ENCODE measurements at places on chromosomes 4 and X. TPM values are rescaled to one million over a fixed set of nuclear protein-coding genes. Genes with fewer than 3 reads are reported as not detected.

The NPY2R gene
- 0.09 TPM for polyA plus RNA-seq

DNA sequence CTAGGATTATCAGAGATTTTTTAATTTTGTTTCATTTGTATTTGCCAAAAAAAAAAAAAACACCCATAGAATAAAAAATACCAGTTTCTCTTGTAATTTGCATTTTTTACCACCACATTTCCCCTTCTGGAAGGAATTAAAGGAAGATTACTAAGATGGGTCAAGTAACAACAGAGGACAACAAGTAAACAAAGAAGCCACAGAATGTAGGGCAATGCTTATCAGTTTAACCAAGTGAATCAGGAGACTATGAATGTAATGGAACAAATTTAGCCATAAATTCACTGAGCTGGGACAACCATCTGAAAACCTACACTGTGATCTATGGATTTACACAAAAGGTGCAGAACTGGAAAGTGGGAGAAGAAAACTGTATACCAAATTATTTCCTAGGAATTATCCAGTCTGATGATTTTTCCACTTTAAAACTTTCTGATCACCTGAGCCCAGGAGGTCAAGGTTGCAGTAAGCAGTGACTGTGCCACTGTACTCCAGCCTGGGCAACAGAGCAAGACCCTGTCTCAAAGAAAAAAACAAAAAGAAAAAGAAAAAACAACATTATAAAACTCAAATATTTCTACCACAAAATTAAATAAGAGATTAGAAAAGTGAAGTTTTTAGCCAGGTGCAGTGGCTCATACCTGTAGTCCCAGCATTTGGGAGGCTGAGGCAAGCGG, 32.4 kb downstream of the LRBA start:
- DNase-seq: no peak

GRCh38 chr4:75251547-75251946, 262.7 kb downstream of the RCHY1 start:
- no peak for DNase-seq

- no peak for DNase-seq
Measured at GRCh38 chrX:29225670-29226069, 638.4 kb downstream of the IL1RAPL1 start.

DNA sequence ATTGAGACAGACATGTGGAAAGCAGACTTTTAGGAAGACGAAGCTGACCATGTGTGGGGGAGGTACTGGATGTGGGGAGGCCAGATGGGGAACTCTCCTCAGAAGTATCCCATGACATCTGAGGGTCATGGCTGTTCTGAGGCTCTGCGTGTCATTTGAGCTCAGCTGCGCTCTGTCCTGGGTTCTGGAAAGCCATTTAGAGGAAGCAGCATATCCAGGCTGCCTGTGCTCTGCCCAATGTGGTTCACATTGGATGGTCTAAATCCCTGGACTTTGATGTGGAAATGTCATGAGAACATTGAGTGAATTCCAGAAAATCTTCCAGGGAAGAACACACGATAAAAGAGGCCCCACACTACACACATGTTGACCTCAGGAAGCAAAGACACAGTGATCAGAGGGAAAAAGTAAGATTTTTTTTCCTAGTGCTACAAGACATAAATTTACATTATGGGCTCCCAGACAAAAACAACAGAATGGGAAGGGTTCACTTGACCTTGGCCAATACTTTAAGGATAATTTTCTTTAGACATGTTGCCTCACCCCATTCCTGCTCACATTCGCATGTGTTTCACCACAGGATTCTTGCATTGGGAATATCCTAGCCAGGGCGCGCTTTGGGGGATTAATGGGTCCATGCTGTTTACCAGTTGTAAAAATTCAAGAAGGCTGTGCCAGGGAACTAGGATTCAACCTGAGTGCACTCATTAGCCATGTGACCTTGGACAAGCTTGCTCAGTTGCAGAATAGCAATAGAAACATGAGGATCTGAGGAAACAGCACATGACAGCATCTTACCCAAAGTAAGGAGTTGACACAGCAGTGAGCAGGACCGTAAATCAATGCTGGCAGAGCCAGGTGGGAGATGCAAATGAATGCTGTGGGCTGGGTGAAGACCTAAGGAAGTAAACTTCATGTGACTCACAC, 73.2 kb upstream of the C1QTNF7 start:
- no peak for DNase-seq

GRCh38 chrX:64191281-64192010, 14.1 kb downstream of the AMER1 start:
- DNase-seq: no peak

GRCh38 chr4:3361406-3361805, 68.6 kb downstream of the RGS12 start:
- DNase-seq: no peak

- peak; percentile 23 for DNase-seq
Measured at GRCh38 chr4:148447681-148448080, 5.5 kb upstream of the NR3C2 start.

- DNase-seq: peak; percentile 90
Measured at GRCh38 chr4:45663003-45663402, 460.9 kb downstream of the GABRG1 start.

DNA sequence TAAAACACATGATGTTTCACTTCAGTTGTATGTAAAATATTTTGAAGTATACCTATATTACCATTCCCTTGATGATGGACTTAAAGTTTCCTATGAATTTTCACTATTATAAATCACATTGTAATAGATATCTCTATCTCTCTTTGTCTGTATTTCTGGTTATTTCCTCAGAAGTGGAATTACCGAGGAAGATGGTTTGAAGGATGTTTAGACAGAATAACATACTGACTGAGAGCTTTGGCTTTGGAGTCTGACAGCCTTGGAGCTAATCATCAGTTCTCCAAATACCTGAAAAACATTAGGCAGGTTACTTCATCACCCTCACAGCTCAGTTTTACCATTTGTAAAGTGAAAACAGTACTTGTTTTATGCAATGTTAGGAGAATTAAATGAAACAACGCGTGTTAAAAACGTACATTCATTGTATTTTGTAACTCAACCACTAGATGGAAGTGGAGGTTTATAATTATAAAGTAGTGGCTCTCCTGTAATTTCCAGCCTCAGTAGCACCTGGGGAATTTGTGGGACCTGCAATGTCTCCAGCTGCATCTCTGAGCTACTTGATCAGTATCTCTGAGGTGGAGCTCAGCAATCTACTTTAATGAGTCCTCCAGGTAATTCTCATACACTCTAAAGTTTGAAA, 14.3 kb downstream of the JCHAIN start:
- peak; percentile 36 for DNase-seq
